ENCODE measurements at places on chromosomes 3 and 15.

DNA sequence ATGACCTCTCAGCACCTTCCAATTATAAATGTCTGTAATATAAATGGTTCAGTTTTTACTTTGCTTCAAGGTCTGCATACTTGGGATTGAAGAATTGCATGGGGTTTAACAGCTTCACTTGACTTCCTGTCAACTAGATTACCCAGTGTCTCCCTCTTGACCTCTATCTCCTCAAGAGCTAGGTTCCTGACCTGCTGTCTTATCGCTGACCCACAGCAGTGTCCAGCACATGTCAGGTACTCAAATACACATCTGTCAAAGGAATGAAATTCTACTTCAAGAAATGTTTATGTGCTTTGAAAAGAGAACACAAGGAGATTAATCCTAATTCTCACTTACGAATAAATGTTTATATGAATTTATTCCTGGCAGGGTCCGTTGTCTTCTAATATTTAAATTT is 284.5 kb downstream of the SLC9A9 start:
- DNase-seq, result no peak

GRCh38 chr15:58247855-58248842 is 110.0 kb downstream of the AQP9 start:
- DNase-seq, result no peak

DNA sequence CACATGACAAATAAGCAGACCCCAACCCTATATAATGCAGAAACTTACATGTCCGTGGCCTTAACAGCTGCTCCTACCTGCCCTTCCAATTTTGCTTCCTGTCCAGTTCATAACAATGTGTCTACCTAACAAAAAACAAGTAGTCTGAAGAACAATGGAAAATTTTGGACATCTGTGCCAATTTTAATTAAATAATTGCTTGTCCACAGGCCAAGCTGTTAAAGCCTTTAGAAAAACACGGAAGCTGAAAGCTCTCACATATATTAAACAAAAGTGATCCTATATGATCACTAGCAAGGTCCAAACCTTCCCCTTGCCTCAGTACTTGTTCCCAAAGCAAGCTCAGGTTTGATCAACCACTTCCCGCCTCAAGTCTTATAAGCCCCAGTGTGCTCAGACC is 37.1 kb downstream of the MAGI1 start:
- no peak for DNase-seq

DNA sequence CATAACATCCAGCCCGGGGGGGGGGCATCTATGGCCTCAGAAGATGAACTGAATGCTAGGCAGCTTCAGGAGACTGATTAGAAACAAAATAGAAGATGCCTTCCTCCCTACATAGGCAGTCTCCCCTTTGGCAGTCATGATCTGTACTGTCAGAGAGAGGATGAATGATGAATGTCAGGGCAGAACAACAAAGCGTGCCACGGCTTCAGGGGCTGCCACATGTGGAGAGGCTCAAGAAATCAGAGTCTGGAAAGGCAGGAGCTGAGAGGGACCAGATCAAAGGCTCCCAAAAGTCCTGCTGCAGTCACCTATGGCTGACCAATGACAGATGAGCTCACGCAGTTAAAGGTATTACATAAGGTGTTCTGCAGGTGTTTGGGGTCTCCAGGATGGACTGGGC is 180.4 kb downstream of the UACA start:
- DNase-seq, result no peak

- no peak for DNase-seq
Measured at GRCh38 chr15:99324082-99324620, 72.9 kb downstream of the LRRC28 start.

GRCh38 chr3:55416331-55416821 is 70.7 kb downstream of the WNT5A start:
- no peak for DNase-seq

- DNase-seq, result no peak
Measured at GRCh38 chr3:78154521-78155186, 1114.8 kb downstream of the ROBO2 start.

DNA sequence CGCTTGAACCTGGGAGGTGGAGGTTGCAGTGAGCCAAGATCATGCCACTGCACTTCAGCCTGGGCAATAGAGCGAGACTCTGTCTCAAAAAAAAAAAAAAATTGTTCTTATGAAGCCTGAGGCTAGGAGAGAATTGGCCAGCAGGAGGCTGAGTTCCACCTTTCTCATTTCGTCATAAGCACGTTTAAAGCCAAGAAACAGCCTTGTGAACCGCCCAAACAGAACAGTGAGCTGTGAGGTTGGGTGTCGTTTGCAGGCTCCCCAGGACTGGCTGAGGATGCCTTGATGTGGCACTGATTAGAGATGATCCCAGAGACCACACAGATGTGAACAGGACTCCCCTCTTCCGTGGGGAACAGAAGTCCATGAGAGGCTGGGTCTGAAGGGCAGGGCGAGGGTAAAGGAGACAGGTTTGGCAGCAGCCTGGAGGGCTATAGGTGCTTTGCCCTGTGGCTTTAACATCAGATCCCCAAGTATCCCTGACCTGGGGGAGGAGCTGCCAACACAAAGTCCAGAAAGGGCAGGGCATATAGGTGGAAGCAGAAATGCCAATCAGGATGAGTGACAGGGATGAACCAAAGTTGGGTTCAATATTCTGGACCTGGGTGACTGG is 52.9 kb downstream of the CLEC3B start:
- DNase-seq, result no peak

DNA sequence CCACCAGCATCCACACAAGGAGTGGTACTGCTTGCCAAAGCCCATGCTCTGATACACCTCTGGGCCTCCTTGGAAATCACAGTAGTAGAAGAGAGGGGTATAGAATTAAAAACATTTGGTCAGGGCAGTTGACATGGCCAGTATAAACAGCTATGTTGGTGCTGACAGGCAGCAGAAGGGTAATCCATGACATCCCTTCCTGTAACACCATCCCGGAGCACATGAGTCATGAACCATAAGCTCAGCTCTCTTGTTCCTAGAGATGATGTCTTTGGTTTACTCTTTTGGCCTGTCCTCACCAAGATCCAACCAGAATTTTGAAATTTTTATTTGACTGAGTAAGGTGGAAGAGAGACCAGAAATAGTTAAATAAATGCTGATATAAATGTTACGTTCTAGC is 132.6 kb upstream of the CTDSPL start:
- DNase-seq, result no peak

GRCh38 chr3:33749546-33750210 is 31.6 kb upstream of the CLASP2 start:
- no peak for DNase-seq

DNA sequence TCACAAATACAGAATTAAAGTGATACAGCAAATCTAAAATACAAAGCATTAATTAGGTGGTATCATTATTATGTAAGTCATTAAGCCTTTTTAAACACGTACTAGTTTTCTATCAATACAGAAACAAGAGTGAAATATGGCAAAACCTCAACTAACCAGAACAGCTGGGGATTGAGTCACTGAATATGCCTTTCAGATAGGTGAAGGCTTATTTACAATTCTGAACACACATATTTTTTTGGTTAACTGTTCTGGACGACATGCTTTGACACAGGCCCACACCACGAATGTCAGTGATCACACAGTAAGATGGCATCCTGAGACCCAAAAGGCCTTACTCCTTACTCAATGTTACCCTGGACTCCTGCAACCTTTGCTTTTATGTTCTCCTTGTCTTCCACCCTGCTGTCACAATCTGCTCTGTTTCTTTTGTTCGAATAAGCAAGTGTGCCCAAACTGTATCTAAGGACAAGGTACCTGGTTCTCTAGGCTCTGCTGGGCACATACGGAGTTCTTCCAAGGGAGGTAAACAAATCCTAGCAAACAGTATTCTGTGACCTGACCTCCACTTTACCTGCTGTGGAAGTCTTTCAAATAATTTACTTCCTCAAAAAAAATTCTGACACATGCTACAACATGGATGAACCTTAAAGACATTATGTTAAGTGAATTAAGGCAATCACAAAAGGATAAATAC is 7.0 kb downstream of the SFMBT1 start:
- DNase-seq, result no peak

- DNase-seq, result no peak
Measured at GRCh38 chr15:77656294-77656693, 23.6 kb upstream of the LINGO1 start.

DNA sequence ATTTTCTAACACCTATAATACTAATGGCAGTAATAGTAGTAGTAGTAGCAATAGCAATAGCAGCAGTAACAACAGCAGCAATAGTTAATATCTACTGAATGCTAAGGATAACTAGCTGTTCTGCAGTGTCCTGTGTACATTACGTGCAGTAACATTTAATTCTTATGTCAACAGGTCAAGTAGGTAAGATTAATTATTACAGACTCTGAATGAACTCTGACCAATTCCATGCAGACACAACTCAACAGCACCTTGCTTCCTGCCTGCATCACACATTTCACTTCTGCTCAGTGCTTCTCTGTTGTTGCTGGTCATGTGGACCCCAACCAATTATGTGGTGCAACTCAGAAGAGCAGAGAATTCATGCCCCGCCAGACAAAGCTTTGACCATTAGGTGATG is 39.9 kb upstream of the ARHGEF26 start:
- DNase-seq, result no peak

DNA sequence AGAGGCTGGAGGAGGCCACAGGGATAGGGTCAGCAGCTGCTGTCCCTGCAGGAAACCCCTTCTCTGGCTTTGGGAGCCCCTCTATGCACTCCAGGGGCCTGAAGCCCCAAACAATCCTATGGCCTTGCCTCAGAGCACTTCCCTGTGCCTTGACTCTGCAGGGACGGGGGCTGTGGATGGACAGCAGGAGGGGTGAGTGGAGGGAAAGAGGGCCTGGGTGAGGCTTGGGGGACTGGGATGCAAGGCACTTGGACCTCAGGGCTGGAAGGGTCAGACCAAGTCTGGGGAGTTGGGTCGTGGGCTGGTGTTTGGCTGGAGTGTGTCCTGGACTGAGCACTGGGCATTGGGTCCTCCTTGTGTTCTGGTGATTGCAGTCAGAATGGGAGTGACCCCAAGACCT is 769.8 kb downstream of the EPHA3 start:
- no peak for DNase-seq
